ENCODE measurements at places on chromosomes 7 and 10.

DNA sequence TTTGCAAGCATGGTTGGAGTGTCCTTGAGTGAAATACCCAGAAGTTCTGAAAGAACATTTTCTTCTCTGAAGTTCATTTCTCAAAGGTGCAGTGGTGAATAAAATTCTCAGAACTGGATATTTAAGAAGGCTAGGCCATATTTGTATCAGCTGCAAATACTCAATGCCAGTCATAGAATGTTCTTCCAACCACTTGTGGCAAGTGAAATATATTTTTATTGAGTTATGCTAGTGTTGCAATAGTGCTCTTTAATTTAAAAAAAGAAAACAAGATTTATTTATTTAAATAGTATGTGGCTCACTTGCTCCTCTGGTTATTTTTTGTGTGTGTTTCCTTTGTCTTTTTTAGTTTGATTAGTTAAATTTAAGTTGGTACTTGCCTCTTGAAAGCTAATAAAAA lies 64.5 kb downstream of the PALS2 start:
- no peak for DNase-seq

DNA sequence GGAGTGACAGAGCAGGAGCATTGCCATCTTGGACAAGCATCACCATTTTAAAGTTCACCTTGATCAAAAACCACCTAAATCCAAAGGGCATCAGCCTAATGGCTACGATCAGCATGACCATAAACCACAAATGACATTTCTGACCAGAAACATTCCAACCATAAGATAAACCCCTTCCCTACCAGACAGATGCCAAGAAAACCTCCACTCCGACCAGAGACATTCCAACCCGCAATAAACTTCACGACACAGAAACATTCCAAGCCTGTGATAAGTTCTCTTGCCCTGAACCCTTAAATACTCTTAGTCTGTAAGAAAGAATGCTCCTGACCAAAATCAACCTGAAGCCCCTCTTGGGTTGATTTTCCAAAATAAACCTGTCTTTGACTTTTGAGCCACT lies 606.9 kb downstream of the POM121L12 start:
- DNase-seq, result no peak

DNA sequence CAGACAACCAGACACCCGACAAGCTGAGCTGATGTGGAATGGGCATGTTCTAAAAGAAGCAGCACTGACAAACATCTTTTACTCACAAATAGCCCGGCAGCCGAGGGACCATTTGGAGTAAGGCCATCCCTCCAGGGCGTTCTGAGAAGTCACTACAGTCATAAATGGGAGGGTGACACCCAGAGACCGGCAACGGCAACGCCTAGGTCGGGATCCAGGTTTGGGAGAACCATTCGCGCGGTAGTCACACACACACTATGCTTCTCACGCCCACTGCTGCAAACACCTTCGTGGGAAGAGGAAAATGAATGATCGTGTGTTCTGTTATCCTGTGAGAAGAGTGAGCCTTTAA lies 9.8 kb downstream of the TNS3 start:
- DNase-seq, result no peak

DNA sequence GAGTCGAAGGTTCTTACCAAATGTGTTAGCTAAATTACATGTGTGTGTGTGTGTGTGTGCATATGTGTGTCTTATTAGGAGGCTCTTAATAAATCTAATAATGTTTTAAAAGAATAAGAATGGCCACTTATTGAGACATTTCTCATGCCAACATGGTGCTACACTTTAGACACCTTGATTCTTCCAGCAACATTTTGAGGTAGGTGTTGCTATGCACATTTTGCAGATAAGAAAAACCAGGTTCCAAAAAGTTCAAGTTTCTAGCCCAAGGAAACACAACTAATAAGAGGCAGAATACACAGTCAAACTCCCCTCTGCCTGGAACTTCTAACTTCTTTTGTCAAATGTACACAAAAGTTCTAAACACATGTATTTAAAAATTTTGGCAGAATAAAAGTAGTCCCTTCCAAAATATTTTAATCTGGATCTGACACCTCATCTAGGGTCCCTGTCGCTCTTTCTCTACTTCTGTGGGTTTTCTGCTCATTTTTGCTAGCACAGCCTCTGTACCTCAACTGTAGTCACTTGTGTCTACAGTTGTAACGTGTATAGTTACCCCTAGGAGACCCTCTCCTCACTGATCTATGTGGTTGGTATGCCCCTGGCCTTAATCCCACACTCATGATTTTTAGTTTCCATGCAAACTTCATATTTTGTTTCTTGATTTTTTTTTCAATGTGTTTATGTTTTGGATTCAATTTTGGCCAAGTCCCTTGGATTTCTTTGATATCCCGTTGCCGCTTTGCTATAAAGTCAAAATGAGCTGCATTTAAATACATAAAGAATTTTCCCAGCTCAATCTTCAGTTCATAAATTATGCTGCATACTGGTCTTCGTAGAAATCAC lies 4.3 kb downstream of the ANKRD1 start:
- no peak for DNase-seq

- DNase-seq, result no peak
These were observed 97.6 kb downstream of the LYZL1 start for GRCh38 chr10:29386342-29386999.

GRCh38 chr10:5606321-5606720 lies 60.1 kb downstream of the ASB13 start:
- no peak for DNase-seq

Measured in occipital lobe (tissue), 3 donors.